ENCODE measurements at places on chromosomes 5 and 9.

- no peak for DNase-seq
Observed at GRCh38 chr5:334903-335739, 13.6 kb downstream of the AHRR start.

DNA sequence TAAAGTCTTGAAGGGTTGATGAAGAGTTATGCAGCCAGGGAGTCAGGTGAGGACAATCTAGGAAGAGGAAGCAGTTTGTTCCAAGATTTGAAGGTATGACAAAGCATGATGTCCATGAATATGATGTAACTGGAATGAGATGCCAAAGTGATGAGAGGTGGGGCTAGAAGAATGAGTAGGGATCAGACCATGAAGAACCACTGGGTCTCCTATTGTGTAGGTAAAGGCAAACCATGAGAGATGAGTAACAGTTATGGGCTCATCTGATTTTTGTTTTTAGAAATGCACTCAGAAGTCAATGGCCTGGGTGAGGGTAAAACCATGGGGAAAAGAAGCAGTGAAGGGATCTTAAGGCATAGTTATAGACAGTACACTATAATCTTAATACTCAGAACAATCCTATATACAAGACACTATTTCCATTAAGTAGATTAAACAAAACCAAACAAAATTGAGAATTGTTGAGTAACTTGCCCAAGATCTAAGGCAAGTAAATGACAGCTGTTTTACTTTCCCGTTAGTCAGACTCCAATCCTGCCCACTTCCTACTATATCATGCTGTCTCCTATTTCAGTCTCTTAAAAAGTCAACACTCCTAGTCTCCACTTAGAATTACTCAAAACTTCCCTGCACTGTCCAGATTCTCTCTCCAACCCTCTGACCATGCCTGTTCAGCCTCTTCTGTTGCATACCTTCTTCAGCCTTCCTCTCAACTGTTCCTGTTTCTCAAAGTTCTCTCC lies 393.8 kb upstream of the MEF2C start:
- DNase-seq = no peak

DNA sequence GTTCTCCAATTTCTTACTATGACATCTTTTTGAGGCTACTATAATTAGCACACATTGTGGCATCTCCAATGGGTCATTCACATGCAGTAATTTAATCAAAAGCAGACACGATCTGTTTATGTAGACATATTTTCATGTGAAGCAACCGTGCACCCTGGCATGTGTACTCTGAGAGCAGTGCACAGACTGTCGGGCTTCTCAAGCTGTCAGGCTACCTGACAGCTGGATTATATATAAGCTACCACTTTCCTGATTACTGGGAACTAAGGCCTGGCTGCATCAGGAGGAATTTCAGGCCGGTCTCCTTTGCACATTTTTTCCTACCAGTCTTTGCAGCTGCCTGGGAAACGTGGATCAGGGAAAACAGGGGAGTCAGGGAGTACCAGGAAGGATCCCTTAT lies 197.5 kb downstream of the MAPKAP1 start:
- DNase-seq = no peak

- no peak for DNase-seq
Observed at GRCh38 chr5:8865686-8866374, 680.0 kb downstream of the SEMA5A start.

- no peak for DNase-seq
Observed at GRCh38 chr9:106972082-106972481, 109.1 kb downstream of the ZNF462 start.
